Astrocyte (in vitro differentiated cells and primary cell): ENCODE measurements at places on chromosomes 2 and 18.

- no peak for DNase-seq
Measured at GRCh38 chr2:210337159-210337558, 22.2 kb upstream of the MYL1 start.

- DNase-seq = no peak
Measured at GRCh38 chr2:238776003-238776760, 71.7 kb upstream of the TWIST2 start.

GRCh38 chr2:133718688-133719201 is 150.5 kb upstream of the NCKAP5 start:
- DNase-seq = peak; percentile 98

DNA sequence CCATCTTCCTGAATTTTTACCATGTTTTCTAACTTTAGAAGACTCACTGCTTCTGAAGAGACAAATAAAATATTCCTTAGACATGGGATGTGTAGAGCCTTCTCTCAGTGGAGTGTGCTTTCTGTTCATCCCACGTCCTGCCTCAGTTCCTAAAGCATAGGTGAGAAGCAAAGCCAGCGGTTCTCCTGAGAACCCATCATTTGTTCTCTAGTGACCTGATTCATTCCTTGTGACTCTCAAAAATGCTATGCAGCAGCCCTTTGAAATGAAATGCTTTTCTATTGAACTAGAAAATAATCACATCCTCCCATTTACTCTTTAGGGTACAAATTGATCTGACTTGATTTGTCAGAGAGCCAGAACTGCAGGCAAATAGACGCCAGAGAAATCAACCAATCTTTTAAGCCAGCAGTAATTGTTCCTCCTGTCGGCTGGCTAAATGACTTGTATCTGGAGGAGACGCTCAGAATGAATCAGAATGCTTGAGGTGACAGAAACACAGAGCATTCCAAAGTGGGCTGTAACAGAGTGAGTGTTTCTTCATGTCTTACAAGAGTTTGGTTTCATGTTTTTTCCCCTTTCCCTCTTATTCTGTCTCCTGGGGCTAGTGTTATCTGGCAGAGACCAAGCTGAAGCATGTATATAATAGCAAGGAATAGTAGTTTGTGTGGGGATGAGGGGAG is 81.3 kb upstream of the TMEM178A start:
- DNase-seq = peak; percentile 84

- DNase-seq = no peak
Measured at GRCh38 chr2:55518841-55519165, 715 bp upstream of the CFAP36 start.

DNA sequence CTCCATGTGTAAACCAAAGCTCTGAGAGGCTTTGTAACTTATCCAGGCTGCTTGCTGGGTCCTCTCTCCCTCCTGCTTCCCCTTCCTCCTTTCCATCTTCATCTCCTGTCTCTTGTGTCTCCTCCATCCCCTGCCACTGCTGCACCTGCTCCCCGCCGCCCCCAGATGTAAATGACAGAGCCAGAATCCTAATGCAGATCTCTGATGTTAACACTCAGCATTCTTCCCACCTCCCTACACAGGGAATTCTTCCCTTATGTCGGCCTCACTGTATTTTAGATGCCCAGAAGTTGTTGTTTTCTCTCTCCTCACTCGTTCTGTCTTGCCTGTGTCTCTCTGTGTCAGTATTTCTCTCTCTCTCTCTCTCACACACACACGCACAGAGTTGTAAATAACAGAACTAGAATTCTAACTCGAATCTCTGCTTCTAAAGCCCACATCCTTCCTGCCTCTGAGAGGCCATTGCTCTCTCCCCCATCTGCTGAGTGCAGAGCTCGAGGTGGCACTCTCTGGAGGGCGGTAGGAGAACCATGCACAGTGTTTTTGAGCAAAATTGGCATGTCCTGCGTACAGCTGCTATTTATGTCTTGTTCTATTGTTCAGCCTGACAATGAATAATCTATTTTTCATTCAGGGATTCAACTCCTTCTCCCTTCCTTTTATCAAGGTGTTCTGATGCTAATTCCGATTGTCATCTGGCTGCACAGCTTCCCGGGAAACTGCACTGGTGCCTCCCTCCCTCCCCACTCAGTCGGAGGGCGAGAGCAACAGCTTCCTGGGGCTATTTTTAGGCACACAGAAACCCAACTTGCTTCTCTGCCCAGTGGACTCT is 219.9 kb downstream of the SH3RF3 start:
- DNase-seq = no peak

GRCh38 chr18:22311301-22311700 is 106.4 kb downstream of the CTAGE1 start:
- DNase-seq = peak; percentile 75

GRCh38 chr2:100236166-100236565 is 86.1 kb downstream of the LONRF2 start:
- DNase-seq = no peak
